ENCODE measurements at places on chromosomes 3 and 15.

DNA sequence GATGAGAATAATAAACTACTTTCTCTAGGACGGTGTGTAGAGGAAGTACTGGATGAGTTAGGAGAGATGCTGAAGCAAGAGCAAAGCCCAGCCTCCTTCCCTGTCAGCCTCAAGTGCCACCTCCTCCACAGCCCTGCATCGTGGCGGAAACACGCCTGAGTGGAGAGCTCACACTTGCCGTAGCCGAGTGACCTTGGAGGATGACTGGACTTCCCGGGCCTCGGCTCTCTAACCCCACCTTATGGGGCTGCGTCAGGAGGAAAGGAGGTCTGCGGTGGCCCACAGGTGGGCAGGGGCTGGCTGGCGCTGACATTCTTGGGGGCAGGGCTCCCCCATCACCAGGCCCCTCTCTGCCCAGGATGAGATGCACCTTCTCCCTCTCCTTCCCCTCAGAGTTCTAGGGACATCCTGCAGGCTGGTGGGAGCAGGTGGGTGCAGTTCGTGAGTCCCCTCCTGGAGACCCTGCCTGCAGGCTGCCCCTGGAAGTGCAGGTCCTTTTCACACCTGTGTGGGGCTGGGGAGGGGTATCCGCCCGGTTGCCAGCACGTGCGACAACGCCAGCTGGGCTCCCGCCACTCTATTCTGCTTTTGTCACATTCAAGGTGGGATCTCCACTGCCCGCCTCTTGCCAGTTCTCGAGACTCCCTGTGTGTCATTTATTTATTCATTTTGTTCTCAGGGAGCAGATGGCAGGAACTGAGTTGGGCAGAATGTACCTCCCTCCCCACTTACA lies 175.2 kb downstream of the MEGF11 start:
- peak; percentile 40 for DNase-seq

DNA sequence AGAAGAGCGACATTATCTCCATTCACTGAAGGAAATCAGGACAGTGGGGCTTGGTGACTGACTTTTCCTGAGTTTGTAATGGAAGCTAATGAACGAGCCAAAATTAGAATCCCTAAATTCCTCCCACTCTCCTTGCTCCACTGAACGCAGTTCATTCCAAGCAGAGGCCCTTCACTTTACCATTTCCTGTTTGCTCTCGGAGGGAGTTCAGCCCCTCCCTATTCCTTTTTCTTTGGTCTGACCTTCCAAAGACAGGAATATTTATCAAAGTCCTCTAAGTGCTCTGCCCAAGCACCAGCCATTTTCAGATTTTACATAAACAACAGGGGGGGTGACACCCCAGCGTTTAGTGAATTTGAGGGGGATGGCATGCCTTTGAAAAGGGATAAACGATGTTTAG lies 24.0 kb upstream of the PTPRG start:
- DNase-seq, result peak; percentile 61

DNA sequence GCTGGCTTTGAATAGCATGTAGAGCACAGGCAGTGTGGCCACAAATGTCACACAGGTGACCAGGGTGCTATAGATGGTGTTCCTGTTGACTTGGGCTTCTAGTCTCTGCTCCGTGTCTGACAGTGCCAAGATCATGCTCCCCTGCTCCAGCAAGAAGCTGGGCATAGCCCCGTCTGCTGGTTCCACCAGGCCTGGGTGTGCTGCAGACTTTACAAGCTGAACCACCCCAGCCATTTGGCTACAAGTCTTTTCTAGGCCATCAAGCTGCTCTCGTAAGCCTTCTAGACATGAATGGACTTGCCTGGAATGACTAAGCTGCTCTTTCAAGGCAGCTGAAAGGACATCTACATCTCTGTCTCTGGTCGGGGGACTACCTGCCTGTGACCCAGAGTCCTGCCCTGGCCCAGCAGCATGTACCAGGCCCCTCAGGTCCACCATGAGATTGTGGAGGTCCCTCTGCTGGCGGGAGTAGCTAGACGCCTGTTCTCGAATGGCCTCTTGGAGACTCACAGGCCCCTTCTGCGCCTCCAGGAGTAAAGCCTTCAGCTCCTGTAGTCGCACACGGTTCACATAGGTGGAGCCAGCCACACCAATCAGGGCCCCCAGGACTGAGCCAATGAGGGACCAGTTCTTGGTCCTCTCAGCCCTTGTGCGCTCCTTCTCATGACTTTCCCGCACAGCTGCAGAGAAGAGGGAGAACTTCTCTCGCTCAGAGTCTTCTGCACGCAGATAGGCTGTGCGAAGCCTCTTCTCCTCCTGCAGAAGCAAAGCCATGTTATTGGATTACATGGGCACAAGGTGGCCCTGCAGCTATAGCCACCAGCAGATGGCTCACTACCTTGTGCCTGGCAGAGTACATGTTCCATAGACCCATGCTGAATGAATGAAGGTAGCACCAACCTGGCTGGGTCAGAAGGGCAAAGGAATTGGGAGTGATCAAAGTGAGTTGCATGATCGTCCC lies 2.8 kb upstream of the PLXNB1 start:
- peak; percentile 47 for DNase-seq

DNA sequence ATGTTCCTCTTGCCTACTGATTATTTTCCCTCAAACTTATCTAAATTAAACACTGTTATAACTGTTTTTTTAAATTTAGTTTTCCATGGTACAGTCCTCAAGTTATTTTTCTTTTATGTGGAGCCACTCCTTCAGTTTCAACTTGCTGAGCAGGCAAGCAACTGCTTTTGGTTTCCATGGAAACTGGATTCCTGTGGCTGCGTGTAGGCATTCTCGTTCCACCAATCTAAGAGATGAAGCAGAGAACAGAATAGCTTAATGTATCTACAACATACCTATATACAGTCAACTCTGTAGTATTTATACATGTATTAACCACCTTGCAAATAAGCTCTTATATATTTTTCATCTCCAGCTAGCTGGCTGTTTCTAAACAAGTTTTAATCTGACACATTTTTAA lies 25.8 kb upstream of the ANXA2 start:
- peak; percentile 36 for DNase-seq

DNA sequence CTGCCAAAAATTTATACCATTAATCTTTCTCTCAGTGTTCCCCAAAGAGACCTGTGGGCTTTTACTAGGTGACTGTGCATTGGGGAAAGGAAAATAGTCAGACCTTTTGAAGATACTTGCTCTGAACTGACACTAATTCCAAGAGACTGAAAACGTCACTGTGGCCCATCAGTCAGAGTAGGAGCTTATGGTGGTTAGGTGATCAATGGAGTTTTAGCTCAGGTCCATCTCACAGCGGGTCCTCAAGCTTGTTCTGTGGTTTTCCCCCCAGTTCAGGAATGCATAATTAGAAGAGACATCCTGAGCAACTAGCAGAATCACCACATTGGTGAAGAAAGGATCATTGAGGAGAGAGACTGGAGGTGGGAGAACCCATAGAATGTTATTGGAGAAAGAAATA lies 134.7 kb downstream of the SV2B start:
- DNase-seq, result no peak

All from iPS-NIHi11 (cell line).